Spinal cord (tissue), 10 donors: ENCODE measurements at places on chromosomes 12 and 14. TPM values are rescaled to one million over a fixed set of nuclear protein-coding genes. Genes with fewer than 3 reads are reported as not detected.

- DNase-seq, result no peak
Observed at GRCh38 chr14:83566567-83566966, 1963.4 kb upstream of the FLRT2 start.

- no peak for DNase-seq
Observed at GRCh38 chr14:26729851-26730250, 132.0 kb upstream of the NOVA1 start.

HNF1A gene
- not detected for polyA plus RNA-seq

TRHDE gene
- polyA plus RNA-seq, result 4.5 TPM
